GM04504 (cell line): ENCODE measurements at places on chromosomes 13 and 19.

- no peak for DNase-seq
These were observed 61.6 kb downstream of the CEBPG start for GRCh38 chr19:33434886-33435705.

DNA sequence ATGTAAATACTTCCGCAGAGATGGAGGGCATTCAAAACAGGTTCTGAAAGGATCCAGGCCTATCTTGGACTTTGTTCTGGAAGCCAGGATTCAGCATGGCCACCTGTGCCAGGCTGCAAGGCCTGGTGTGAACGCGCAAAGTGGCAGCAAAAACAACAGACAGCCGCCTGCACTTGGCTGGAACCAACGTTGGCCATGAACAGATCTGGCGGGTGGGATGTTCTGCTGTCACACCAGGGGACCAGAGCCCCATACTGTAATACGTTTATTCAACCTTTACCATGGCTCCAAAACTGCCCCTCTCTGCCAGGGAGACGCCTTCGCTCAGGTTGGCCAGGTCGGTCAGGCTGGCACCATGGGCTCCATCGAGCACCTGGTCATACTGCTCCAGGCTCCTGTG lies 69.7 kb downstream of the EPS15L1 start:
- no peak for DNase-seq

- no peak for DNase-seq
These were observed 39.2 kb upstream of the FGF14 start for GRCh38 chr13:102441085-102441484.

GRCh38 chr13:33571618-33572017 lies 246.3 kb upstream of the RFC3 start:
- no peak for DNase-seq

DNA sequence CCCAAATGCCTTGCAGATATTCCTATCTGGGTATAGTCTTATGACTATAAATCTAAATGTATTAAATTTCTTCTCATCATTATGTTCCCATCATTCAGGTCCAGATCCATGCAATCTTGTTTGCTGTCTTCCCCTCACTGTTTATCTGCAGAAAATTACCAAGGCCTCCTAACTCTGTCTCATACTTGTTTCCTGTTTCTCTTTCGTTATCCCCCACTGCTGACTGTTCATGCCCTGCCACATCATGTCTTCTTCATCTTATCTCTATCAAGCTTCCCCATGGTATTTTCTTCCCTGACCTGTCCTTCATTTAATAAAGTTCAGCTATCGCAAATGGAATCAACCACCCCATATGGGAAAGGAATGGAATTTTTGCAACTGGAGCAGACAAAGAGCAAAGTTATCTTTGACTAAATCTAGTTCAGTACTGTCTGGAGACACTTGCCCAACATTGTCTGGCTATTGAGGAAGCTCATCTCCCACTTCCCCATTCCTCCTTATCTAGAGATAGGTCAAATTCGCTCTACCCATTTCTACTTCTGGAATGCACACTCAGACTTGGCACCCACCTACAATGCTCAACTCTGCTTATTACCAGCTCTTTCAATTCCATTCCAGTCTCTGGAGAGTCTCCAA lies 1358.1 kb downstream of the EFNB2 start:
- DNase-seq, result no peak

DNA sequence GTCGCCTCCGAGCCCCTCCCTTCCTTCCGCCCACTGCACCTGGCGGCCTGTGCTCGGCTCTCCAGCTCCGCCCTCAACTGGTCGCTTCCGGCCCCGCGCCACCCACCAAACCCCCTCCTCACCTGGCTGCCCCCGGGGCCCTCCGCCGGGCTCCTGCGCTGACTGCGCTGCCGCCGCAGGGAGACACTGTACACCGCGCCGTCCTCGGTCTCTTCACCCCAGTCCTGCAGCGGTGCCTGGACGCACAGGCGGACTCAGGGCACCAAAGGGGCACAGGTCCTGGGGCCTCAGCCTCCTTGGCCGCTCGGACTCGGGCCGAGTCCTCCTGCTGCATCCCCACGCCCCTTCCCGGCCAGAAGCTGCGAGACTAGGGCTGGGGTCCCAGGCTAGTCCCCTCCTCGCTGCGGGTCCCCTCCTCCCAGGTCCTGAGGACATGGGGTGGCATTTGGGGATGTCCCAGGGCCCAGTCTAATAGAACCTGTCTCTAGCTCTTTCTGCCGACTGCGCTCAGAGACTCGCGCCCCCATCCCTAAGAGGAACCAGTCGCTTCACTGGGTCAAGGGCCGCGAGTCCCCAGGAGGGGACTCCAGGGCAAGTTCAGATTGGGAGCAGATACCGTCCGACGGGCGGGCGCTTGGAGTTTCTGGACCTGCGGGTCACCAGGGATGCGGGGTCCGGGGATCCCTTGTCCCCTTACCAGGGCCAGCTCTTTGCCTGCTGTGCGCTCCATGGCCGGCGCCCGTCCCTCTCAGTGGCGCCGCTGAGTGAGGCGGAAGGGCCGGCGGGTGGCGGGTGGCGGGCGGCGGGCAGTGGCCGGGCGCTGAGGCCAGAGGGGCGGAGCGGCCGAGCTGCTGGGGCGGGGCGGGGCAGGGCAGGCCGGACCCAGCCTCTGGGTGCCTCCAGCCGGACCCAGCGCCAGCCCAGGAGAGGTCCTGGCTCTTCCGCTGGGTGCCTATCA lies at the start of gene RGL3:
RGL3 (minus strand) TSS at position 766 of the 958 bp plus-strand sequence; CDS start at position 730, 36 bp downstream.
- no peak for DNase-seq

DNA sequence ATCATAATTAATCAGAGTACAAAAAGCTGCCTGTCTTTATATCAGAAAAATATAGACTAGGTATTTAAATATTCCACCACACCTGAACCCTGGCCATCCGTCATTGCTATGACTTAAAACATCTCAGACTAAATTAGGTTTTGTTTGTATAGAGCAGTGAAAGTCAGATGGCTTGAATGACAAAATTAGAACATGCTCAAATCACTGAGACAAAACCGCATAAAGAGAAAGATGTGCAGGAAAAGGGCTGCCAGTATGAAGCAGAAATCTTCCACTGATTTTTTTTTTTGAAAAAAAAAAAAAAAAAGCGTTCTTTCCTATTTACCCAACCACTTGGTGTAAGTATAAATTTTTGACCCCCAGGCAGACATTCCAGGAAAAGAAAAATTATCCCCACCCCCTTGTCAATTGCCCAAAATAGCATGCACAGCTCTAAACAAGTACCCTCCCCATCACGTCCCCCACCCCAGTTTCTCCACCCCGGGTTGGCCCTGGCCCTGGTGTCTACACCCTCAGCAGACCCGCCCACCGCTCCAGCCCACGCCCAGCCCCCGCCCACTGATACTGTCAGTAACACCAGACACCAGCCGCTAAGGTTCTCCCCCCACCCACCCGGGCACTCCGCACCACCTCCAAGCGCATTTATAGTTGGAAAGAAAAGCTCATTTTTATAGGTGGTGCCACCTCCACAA lies 118.6 kb downstream of the URI1 start:
- DNase-seq, result no peak

DNA sequence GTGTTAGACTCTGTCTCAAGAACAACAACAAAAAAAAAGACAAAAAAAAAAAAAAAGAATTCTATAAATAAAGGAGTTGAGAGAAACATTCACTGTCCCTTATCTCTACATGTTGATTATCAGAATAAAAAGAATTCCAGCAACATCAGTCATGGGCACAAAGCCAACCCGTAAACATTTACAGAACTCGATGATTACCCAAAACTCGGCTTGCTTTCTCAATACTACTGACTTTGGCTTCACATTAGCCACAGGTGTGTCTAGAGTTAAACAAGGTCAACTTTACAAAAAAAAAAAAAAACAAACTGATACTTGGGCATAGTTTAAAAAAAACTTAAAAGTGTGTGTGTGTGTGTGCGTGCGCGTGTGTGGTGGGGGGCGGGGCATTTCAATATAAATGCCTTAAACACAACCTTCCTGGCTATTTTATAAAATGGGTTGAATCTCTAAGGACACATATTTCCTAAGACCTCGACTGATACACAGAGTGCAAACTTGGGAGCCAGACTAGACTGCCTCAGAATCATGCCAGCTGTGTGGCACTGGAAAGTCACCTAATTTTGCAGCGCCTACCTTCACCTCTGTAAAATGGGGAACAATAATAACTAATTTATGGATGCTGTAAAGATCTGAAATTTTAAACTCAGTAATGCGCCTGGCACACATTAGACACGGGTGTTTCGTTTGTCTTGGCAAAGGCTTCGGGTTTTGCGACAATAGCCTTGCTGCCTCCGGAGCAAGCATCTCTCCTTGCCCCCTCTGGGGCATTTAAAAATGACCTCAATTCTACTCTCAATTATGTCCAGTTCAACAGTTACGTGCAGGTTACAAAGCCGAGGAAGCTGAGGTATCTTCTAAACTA lies 922 bp downstream of the EBPL start:
- no peak for DNase-seq

- no peak for DNase-seq
These were observed 1044.4 kb downstream of the UQCRFS1 start for GRCh38 chr19:28168557-28168956.

GRCh38 chr19:34475975-34476594 lies 5.5 kb upstream of the WTIP start:
- DNase-seq, result no peak

- DNase-seq, result no peak
These were observed 4.9 kb downstream of the REX1BD start for GRCh38 chr19:18593367-18594095.

- no peak for DNase-seq
These were observed 8.0 kb downstream of the FGF22 start for GRCh38 chr19:647566-648284.

DNA sequence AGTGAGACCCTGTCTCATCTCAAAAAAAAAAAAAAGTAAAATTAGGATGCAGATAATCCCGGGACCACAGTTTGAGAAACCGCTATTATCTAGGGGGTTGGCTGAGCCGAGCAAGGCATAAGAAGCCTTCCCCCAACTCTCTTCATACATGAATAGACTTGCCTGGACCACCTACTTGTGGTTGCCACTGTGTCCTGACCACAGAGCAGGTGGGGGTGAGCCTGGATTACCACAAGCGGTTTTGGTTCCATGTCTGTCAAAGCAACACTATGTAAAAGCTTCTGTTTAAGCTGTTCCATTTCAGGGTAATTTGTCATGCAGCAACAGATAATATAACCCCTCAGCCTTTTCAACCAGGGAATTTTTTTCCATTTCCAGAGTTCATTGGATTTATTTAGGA lies 3.3 kb upstream of the NAPA start:
- DNase-seq, result no peak

GRCh38 chr19:54707962-54708361 lies 16.3 kb upstream of the KIR3DL3 start:
- no peak for DNase-seq

GRCh38 chr19:49860336-49861102 lies 6.9 kb downstream of the PNKP start:
- no peak for DNase-seq

- DNase-seq, result no peak
These were observed 66.7 kb upstream of the MIR17HG start for GRCh38 chr13:91280801-91281200.

- DNase-seq, result no peak
These were observed 32.0 kb downstream of the CCDC8 start for GRCh38 chr19:46381346-46381745.

- no peak for DNase-seq
These were observed 2.3 kb downstream of the A1BG start for GRCh38 chr19:58350871-58351557.

GRCh38 chr13:100513987-100514670 lies 74.5 kb downstream of the GGACT start:
- DNase-seq, result peak; percentile 30

GRCh38 chr13:26557051-26557392 lies 461 bp upstream of the WASF3 start:
- DNase-seq, result no peak

DNA sequence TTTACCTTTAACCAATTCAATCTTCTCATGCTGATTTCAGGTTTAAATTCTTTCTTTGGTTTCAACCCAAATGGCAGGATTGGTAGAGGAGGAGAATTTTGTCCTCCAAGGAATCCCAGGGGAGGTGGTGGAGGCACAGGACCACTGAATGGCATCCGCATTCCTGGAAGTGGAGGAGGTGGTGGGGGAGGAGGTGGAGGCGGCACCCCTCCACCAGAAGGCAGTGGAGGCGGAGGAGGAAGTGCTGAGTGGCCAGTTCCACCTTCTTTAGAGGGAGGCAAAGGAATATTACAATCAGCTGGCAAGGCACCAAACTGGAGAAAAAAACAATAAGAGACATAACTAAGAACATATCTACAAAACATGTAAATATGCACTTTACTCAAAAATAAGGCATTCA lies 192.9 kb downstream of the DIAPH3 start:
- no peak for DNase-seq

GRCh38 chr13:78085434-78086225 lies 167.0 kb upstream of the EDNRB start:
- DNase-seq, result no peak

DNA sequence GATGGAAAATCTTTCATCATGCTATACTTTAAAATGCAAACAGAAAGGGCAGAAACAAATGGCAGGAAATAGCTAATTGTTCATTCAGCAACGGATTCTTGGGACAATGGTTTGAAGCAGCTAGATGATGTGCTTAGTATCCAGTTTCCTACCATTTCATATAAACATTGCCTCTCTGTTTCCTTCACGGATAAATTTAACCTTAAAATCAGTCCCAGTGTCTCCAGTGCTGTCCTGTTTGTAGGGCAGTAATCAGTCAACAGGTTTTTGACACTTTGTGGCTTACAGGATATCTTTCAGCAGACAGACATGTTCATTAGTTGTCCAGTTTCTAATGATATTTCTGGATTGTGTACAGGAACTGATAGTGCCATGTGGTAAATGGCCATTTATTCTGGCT lies 24.7 kb upstream of the RB1 start:
- no peak for DNase-seq

- peak; percentile 84 for DNase-seq
These were observed 3.5 kb upstream of the CIRBP start for GRCh38 chr19:1265615-1266128.

- no peak for DNase-seq
These were observed 157.5 kb downstream of the DNAJC15 start for GRCh38 chr13:43180837-43181236.

DNA sequence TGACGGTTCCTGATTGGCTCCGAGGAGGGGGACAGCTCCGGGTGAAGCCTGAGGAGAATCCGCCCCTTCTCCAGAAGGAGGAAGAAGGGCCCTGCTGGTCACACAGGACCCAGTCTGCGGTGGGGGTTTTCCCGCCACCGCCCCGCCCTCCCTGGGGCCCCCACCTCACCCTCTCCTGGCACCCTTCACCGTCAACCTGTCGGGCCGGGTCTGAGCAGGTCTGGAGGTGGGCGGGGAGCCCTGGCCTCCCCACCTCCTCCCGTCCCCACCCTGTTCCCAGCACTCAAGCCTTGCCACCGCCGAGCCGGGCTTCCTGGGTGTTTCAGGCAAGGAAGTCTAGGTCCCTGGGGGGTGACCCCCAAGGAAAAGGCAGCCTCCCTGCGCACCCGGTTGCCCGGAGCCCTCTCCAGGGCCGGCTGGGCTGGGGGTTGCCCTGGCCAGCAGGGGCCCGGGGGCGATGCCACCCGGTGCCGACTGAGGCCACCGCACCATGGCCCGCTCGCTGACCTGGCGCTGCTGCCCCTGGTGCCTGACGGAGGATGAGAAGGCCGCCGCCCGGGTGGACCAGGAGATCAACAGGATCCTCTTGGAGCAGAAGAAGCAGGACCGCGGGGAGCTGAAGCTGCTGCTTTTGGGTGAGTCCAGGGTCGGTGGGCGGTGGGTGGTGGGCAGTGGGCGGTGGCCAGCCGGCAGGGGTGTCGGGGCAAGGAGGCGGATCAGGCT lies at the start of gene GNA15:
GNA15 (plus strand) TSS at position 73 of the 723 bp plus-strand sequence; CDS start at position 491, 418 bp downstream.
- DNase-seq, result no peak

- DNase-seq, result no peak
These were observed 324.5 kb downstream of the DNAJC15 start for GRCh38 chr13:43347877-43348276.

- DNase-seq, result no peak
These were observed 4.3 kb downstream of the SLC25A30 start for GRCh38 chr13:45413826-45414307.
